Right ventricle myocardium superior (tissue), 1 donor: ENCODE measurements at places on chromosomes 12 and 14.

GRCh38 chr12:124150168-124150567 lies 144.7 kb upstream of the RFLNA start:
- no peak for DNase-seq

- no peak for DNase-seq
These were observed 423.8 kb downstream of the NRXN3 start for GRCh38 chr14:78593949-78594348.

DNA sequence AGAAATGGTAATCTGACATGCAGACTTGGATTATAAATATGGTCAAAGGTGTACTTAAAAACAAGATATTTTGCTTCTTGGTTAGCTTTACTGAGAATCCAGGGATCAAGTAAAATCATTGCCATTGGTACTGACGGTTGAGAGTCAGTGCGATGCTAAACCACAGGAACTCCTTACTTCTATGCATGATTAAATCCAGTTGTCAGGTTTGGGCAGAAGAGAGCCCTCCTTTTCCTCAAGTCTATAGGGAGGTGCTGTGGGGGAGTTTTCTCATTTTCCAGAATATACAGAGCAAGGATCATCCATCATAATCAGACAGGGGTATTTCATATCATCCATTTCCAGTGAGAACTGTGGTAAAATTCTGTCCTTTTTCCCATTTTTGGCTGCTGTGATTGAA lies 839.1 kb downstream of the NRXN3 start:
- no peak for DNase-seq

DNA sequence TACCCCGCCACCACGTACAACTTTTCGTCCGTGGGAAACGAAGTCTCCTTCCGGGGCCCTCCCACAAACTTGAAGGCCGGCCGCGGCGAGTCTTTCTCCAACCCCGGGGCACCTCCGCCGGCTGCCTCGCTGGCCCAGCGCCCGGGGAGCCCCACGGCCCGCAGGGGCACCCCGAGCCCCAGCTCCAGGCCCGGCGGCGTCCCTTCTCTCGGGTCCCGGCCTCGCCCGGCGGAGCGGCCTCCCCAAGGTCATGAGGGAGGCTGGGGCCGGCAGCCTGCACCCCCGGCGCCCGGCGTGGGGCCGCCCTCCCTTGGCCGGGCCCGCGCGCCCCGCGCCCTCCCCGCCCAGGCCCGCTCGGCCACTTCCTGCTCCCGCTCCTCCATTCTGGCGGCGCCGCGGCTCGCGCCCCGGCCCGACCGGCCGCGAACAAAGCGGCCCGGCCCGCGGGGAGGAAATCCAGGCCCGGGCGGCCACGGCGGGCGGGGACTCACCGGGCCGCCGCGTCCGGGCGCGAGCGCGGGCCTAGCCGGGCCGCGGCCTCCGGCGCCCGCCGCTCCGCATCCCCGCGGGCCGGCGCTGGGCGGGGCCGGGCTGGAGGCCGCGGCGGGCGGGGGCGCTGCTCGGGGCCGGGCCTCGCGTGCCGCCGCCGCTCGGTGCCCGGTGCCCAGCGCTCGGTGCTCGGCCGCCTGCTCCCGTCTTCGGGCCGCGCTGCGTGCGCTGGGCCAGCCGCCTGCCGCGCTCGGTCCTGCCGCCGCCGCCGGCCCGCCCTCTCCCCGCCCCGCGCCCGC lies at the start of gene AKT1:
Gene AKT1, minus strand, starts transcription at position 756 of the 788 bp plus-strand sequence. CDS start 3,105 bp downstream, outside the sequence.
- peak; percentile 60 for DNase-seq

DNA sequence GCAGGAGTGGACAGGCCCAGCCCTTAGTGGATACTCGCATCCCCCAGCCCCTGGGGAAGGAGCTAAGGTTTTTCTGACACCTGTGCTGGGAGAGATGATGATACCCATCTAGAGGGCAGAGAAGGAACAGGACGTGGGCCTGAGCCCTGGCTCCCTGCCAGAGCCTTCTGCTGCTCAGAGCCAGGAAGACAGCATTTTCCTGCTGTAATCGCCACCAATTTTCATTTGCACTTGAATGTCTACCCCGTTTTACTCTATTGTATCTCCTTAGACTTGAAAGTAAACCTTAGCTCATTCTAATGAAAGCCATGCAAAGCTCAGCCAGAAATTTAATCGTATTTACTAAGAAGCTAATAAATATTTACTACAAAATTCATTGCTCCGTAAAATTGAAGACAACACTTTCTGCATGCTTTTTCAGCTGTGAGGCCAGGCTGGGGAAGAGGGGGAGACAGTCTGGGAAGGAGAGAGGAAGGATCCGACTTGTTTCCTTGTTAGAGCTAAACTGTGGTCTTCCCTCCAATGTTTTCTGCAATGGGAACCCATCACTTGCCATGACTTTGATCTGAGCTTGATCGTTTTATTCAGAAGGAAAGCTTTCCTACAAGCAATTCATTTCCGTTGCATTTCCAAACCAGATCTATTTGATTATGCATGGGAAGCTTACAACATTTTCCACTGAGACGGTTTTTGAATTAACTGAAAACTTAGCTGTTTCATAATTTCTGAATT lies 17.6 kb upstream of the TRAF3 start:
- no peak for DNase-seq

- no peak for DNase-seq
These were observed 20.6 kb downstream of the RERG start for GRCh38 chr12:15200641-15201040.

DNA sequence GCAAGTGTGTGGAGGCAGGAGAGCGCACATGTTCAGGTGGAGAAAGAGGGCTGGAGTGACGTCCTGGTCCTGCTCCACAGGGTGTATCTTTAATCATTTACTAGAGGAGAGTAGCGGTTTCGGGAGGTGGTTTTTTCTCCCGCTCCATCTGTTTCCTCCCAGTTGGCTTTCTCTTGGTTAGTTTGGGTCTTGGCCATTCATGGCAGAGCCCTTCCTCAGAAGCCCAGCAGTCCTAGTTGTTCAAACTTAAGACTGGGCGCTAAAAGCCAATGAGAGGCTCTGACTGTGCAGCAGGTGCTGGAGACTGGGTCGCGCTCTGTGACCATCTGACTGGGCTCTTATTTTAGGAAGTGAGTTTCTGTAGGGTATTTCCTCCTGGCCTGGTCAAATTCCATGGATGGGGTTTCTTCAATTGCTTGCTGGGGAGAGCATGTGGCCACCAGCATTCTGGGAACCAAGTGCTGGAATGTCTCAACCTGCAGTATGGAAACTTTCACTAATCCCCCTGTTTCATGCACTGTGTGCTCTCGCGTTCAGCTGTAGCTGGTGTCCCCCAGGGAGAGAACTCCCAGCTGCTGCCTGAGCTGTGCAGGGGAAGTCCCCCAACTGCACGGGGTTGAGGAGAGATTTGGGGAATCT lies 27.4 kb upstream of the TSPAN9 start:
- DNase-seq, result no peak

DNA sequence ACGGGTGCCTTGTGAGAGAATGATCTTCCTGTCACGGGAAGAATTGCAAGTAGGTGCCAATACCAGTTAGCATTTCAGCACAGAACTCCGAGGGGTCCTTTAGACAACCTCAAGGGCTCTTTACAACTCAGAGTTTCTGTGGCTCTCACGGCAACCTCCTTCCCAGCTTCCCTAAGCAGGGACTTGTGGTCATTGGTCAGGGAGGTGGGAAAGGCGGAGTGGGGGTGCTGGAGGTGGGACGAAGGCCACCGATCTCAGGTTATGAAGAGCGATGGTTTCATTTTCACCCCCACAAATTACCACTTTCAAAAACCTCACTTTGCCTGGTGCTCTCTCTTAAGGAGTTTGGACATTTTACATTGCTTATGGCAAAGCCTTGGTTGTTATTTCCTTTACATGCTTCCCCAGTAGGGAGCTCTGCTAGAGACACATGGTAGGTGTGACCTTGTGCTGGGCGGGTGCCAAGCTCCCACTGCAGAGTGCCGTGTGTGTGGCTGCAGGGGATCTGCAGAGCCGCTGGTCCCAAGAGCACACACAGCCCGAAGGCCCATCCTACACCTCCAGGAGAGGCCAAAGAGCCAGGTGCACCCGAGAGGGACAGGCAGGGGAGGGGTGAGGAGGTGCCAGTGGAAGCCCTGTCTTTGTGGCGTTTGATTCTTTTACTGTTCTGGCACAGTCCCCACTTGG lies 21.4 kb downstream of the BCL2L14 start:
- peak; percentile 46 for DNase-seq

- DNase-seq, result no peak
These were observed 121.9 kb downstream of the GARIN6 start for GRCh38 chr12:99769396-99769980.

DNA sequence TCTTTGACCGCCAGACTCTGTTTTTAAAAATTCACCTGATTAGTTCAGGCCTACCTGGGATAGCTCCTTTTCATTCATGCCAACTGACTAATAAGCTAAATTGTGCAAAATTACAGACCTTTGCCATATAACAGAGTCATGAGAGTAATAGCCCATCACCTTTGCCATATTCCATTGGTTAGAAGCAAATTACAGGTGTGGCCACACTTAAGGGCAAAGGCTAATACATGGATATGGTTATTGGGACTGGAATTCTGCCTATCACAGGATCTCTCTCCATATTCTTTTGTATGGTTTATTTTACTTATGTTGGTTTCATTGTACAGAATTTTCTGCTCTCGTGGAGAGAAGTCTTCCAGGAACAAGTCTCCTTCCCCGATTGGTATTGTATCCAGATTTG lies 115.2 kb downstream of the EGLN3 start:
- DNase-seq, result no peak

DNA sequence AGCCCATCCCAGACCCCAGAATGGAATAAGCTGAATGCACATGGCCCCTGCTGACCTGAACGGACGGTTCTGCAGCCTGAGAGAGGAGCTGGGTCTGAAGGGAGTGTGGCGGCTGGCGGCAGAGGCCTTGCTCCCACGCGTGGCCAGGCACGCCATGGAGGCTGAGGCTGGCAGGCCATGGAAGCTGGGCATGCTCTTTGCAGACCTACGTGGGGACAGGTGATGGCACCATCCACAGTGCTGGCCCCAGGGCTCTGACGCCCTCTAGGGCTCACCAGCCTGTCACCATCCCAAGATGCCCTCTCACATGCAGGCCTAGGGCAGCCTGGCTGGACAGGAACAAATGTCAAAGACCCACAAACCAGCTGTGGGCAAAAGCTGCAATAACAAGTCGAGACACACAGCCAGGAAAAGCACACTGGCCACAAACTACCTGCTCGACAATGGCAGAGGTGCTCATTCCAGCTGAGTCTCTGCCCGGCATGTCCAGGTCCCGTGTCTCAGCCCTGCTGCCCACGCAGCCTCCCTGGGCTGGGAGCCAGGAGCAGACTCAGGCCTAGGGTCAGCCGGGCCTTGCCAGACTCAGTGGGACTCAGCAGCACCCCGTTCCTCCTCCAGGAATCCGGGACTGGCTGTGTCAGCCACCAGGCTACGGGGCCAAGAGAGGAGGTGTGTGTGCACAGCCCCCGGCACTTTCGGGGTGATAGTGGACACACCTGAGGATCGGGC lies 19.7 kb downstream of the BTBD6 start:
- no peak for DNase-seq

DNA sequence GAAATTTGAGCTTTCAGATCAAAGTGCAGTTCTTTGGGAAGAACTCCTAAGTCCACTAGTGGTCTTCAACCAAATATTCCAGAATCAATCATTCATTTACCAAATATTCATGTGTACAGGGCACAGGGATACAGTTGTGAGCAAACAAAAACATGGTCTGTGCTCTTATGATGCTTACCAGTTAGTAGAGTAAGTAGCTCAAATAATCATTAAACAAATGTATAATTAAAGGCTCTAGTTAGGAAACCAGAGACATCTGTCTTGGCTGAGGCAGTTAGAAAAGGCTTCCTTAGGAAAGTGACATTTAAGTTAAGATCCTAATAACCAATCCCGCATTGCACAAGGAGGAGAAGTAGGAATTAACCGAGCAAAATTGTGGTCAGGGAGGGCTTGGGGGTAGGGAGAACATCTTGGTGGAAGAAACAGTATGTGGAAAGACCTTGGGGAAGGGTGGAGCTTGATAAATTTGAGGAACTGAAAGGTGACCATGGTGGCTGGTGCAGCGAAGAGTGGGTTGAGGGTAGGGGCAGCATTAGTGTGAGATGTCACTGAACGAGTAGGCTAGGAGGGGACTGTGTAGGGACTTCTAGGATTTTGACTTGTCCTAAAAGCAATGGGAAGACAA lies 40.0 kb downstream of the PEBP1 start:
- no peak for DNase-seq

- no peak for DNase-seq
These were observed 15.8 kb downstream of the FOXA1 start for GRCh38 chr14:37579274-37579673.

GRCh38 chr14:77603654-77604255 lies 12.7 kb downstream of the SPTLC2 start:
- no peak for DNase-seq

DNA sequence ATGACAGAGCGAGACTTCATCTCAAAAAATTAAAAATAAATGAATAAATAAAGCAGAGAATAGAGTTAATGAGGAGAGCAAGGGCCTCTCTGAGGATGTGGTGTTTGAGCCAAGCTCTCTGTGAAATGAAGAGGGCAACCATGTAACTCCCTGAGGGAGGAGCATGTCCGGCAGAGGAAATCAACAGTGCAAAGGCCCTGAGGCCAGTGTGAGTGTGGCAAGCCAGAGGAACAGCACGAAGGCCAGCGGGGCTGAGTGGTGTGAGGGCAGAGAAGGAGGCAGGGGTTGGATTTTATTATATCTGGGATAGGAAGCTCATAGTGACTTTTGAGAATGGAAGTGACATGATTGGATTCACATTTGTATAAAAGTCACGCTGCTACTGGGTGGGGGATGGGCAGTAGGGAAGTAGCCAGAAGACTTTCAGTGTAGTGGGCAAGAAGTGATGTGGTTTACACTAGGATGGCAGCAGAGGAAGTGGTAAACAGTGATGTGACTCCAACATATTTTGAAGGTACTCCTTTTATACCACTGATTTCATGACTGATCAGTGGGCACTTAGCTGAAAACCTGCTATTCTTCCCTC lies 10.3 kb upstream of the LRP1-AS start:
- DNase-seq, result peak; percentile 34

GRCh38 chr14:61399365-61399764 lies 78.0 kb downstream of the PRKCH start:
- no peak for DNase-seq

- no peak for DNase-seq
These were observed 145.7 kb upstream of the ALG10 start for GRCh38 chr12:33876618-33877017.

DNA sequence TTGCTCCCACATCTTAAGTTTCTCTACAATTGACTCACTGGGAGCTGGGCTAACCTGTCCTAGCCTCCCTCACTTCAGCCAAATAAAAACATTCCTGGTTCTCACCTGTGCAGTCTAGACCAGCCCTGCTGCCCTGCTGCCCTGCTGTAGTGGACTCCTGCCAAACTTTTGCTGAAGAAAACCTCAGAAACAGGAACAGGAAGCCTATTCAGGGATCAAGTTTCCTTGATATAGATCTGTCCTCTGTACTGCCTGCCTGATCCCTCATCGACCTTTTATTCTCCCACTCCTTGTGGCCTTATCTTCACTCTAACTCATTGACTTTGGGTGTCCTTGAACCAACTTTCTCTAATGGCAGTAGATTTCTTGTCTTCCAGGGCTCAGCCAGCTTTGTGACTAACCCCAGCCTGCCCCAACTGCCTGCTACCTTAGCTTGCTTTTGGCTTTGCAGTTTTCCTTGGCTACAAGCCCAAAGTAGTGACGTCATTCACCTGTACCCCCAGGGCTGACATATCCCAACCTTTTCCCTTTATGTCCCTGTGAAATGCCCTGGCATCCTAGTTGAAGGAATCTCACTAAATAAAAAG lies 234.8 kb downstream of the DUSP6 start:
- DNase-seq, result no peak
